Osteoblast (primary cell): ENCODE measurements at places on chromosomes 2 and 18. TPM values are rescaled to one million over a fixed set of nuclear protein-coding genes. Genes with fewer than 3 reads are reported as not detected.
A peak's percentile ranks its signal among the peaks of the same experiment; 100 is the strongest.

The C2orf66 gene
- total RNA-seq = under 0.01 and 0.36 TPM in 2 replicates

- H3K36me3 ChIP-seq = no peaks in the 10 kb centered on the region
- H3K4me3 ChIP-seq = no peak overlapping the region
- no peaks in the 10 kb centered on the region for H3K27me3 ChIP-seq
- no peaks in the 10 kb centered on the region for H3K4me1 ChIP-seq
- no peak overlapping the region for H3K27ac ChIP-seq
Measured at GRCh38 chr18:60292186-60292585, 80.4 kb downstream of the MC4R start.

- H3K27ac ChIP-seq = no peak overlapping the region
- no peak overlapping the region for H3K4me3 ChIP-seq
- no peaks in the 10 kb centered on the region for H3K27me3 ChIP-seq
- peaks cover 29% of the 10 kb centered on the region for H3K4me1 ChIP-seq
- no peaks in the 10 kb centered on the region for H3K36me3 ChIP-seq
Measured at GRCh38 chr2:237195396-237196120, 109.9 kb downstream of the COPS8 start.

- H3K36me3 ChIP-seq = peaks cover 54% of the 10 kb centered on the region
- DNase-seq = no peak
- no peak overlapping the region for H3K4me3 ChIP-seq
- H3K27me3 ChIP-seq = no peaks in the 10 kb centered on the region
Measured at GRCh38 chr2:53941749-53942148, 29.0 kb downstream of the PSME4 start.

DNA sequence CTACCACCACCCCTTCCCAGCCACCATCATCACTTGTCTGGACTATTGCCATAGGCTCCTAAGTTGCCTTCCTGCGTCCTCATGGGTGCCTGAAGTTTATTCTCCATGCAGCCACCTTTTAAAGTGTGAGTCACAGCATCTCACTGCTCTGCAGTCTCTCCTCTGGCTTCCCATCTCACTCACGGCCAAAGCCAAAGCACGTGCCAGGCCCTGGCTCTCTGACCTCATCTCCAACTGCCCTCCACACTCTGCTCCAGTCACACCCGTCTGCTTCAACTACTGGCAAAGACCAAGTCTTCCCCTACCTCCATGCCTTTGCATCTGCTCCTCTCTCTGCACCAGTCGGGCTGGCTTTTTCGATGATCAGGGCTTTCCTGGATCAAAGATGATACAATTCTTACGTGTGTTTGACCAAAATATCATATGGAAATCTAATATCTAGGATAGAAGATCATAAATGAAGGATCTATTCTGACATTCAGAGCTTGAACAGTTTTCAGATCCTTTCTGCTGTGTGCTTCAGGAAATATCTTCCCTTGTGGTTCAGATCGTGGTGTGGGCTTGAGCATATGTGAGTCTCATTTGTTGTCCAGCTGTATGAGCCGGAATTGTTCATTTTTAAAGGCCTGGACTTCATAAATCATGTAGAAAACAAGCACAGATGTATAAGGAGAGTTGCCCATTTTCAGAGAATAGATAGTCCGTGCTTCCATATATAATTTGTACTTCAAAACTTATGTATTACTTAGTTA is 175.6 kb downstream of the PRKCE start:
- H3K27me3 ChIP-seq = no peaks in the 10 kb centered on the region
- no peak overlapping the region for H3K27ac ChIP-seq
- no peak for DNase-seq
- H3K4me3 ChIP-seq = no peak overlapping the region

GRCh38 chr2:134721596-134721995 is 2.8 kb upstream of the TMEM163 start:
- peaks cover 57% of the 10 kb centered on the region for H3K27me3 ChIP-seq
- DNase-seq = peak; percentile 66
- H3K4me1 ChIP-seq = no peaks in the 10 kb centered on the region
- no peak overlapping the region for H3K27ac ChIP-seq
- H3K36me3 ChIP-seq = no peaks in the 10 kb centered on the region
- H3K4me3 ChIP-seq = no peak overlapping the region

DNA sequence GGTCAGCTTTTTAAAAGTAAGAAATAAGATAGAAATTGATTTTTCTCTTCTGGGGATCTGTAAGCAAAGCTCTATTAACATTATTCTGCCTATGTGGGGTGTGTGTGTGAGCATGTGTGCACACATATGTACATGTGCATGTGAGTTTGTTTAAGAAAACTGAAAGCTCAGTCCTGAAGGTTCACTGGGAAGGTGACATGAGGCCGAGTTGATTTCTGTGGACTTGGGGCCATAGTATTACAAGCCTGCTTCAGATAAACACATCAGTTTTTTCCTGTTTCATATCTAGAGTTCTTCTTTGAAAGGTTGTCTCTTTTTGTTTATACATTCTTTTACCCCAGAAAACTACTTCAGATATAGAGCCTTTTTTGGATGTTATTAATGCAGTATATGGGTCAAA is 83.4 kb downstream of the SERPINB8 start:
- DNase-seq = no peak

- no peak overlapping the region for H3K27ac ChIP-seq
- no peak overlapping the region for H3K4me3 ChIP-seq
- H3K27me3 ChIP-seq = no peaks in the 10 kb centered on the region
- no peaks in the 10 kb centered on the region for H3K4me1 ChIP-seq
- no peak for DNase-seq
- no peaks in the 10 kb centered on the region for H3K36me3 ChIP-seq
Measured at GRCh38 chr2:162063281-162063680, 10.7 kb downstream of the DPP4 start.

- no peak overlapping the region for H3K27ac ChIP-seq
- no peak for DNase-seq
- no peaks in the 10 kb centered on the region for H3K27me3 ChIP-seq
- H3K4me1 ChIP-seq = no peaks in the 10 kb centered on the region
Measured at GRCh38 chr2:228269351-228269750, 87.9 kb upstream of the SPHKAP start.

DNA sequence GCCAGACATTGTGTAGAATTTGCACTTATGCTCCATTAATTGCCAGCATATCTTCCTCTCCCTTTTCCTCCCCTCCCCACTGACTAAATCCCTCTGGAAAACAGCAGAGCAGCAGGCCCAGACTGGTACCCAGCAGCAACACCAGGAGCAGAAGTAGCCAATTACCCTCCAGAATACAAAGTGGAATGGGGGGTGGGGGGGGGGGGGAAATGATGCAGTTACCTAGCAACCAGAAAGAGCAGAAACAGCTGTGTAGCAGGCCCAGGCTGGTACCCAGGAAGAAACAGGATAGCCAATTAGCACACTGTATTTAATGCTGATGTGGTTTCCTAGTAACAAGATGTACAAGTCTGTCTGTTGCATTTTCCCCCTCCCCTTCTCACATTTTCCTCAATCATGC is 52.3 kb downstream of the KLF7 start:
- peaks cover 44% of the 10 kb centered on the region for H3K36me3 ChIP-seq
- no peaks in the 10 kb centered on the region for H3K27me3 ChIP-seq
- H3K27ac ChIP-seq = no peak overlapping the region
- no peak for DNase-seq
- H3K4me3 ChIP-seq = no peak overlapping the region

- no peaks in the 10 kb centered on the region for H3K27me3 ChIP-seq
- peaks cover 30% of the 10 kb centered on the region for H3K4me1 ChIP-seq
- no peak for DNase-seq
- peaks cover 54% of the 10 kb centered on the region for H3K36me3 ChIP-seq
- peak overlapping the region; percentile 36 for H3K27ac ChIP-seq
Measured at GRCh38 chr2:190893157-190893556, 12.5 kb downstream of the GLS start.
